ENCODE measurements at places on chromosomes 11 and 22. TPM values are rescaled to one million over a fixed set of nuclear protein-coding genes. Genes with fewer than 3 reads are reported as not detected.

GRCh38 chr11:114077482-114078305 lies 18.2 kb downstream of the ZBTB16 start:
- DNase-seq, result no peak
- no peaks in the 10 kb centered on the region for H3K36me3 ChIP-seq
- no peaks in the 10 kb centered on the region for H3K27me3 ChIP-seq
- H3K4me1 ChIP-seq, result peaks cover 38% of the 10 kb centered on the region
- H3K4me3 ChIP-seq, result no peak overlapping the region

DNA sequence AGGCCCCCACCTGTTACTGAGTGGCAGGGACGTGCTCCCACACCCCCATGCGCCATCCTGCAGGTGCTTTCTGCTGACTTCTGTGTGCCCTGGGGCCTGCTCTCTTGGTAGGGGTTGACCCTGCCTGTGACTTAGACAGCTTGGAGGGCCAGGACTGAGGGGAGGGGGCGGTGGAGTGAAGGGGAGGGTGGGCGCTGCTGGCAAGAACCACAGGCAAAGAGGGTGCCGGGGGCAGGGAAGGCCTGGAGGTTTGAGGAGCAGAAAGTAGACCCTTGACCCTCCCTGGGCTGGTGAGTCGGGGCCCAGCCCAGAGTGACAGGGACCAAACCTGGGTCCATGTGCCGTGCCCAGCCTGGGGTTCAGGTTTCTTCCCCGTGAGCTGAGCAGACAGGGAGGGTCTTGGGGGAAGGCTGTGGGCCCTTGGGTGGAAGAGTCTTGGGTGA lies 17.8 kb downstream of the KCNQ1 start:
- no peak for DNase-seq
- H3K4me1 ChIP-seq, result no peaks in the 10 kb centered on the region
- H3K36me3 ChIP-seq, result no peaks in the 10 kb centered on the region
- no peak overlapping the region for H3K4me3 ChIP-seq
- H3K27me3 ChIP-seq, result no peaks in the 10 kb centered on the region

DNA sequence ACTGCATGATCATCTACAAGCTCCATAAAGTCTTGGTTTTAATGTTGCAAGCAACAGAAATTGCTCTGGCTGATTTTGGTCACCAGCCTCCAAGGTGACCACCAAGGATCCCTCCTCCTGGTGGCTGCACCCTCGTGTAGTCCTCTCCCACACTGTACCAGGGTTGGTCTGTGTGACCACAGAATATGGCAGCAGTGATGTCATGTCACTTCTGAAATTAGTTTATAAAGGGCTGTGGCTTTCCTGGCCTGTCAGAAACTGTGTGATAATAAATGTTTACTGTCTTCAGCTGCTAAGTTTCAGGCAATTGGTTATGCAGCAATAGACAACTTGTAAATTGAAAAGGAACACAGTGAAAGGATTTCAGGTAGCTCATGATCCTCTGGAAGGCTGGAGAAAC lies 5.3 kb upstream of the PRDM11 start:
- no peak overlapping the region for H3K27ac ChIP-seq
- no peaks in the 10 kb centered on the region for H3K36me3 ChIP-seq
- peaks cover 9% of the 10 kb centered on the region for H3K4me1 ChIP-seq

- H3K27me3 ChIP-seq, result no peaks in the 10 kb centered on the region
- H3K4me3 ChIP-seq, result no peak overlapping the region
- H3K4me1 ChIP-seq, result no peaks in the 10 kb centered on the region
- no peak for DNase-seq
- H3K36me3 ChIP-seq, result no peaks in the 10 kb centered on the region
Observed at GRCh38 chr11:115990004-115990447, 485.8 kb upstream of the CADM1 start.

DNA sequence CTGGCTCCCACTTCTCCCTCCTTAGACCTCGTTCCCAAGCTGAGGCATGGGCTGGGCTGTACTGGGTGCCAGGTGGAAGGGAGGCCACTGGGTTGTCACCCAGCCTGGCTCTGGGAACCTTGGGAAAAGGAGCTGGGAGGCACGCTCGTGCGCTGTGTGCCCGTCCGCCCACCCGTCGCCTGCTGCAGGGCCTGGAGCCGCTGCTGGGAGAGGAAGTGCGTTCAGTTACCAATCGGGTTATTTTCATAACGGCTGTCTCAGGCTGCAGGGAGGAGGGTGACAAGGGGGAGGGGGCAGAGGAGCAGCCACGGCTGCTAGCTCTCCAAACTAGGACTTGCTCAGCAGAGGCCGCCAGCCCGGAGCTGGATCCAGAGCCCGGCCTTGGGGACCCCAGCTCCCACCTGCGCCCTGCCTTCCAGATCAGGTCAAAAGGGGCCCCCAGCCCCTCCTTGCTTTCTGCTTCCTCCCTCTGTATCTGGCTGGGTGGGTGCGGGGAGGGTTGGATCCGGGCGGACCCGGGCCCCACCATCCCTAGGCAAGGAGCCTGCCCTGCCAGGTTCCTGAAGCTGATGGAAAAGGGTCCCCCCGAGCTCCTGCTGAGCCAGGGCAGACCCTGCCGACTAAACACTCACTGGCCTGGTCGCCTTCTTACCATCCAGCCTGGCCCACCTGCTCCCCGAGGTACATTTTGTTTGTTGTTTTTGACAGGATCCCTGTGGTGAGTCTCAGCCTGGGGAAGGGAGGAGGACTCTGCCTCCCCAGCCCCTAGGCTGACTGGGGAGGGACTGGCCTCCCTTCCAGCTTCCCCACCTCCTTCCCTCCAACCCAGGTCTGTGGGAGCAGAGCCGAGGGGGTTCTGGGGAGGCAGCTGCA lies 14.3 kb downstream of the DGKZ start:
- DNase-seq, result peak; percentile 62
- peaks cover 34% of the 10 kb centered on the region for H3K4me1 ChIP-seq
- H3K27ac ChIP-seq, result peak overlapping the region; percentile 80
- H3K36me3 ChIP-seq, result no peaks in the 10 kb centered on the region

GRCh38 chr22:35641494-35642120 lies 6.6 kb upstream of the APOL6 start:
- peaks cover 5% of the 10 kb centered on the region for H3K27me3 ChIP-seq
- H3K36me3 ChIP-seq, result no peaks in the 10 kb centered on the region
- no peak for DNase-seq
- H3K4me3 ChIP-seq, result no peak overlapping the region
- no peaks in the 10 kb centered on the region for H3K4me1 ChIP-seq
- H3K27ac ChIP-seq, result no peak overlapping the region

The MS4A4A gene
- not detected for total RNA-seq

Data from endothelial cell of umbilical vein (primary cell).